Stimulated activated CD8-positive, alpha-beta memory T cell treated with anti-CD3 and anti-CD28 coated beads, Interleukin-4, amount 100 ng/mL, for 4 hours (primary cell): ENCODE measurements at places on chromosomes 4 and X.

DNA sequence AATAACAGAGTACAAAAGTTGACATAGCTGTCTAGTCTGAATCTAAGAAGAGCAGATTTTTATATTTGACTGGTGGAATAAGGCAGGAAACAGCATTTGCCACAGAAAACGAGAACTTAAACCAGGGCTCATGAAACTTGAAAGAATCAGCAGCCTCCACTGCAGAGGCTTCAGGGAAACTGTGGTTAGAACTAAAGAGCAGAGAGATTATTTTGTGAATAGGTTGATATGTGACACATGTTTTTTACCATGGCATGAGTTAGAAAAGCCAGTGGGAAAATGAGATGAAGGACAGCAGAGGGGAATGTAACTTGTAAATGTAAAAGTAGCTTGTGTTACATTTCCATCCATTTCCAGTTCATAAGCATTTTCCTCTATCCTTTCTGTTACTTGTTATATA is 63.7 kb upstream of the CAMK2D start:
- no peak for DNase-seq

DNA sequence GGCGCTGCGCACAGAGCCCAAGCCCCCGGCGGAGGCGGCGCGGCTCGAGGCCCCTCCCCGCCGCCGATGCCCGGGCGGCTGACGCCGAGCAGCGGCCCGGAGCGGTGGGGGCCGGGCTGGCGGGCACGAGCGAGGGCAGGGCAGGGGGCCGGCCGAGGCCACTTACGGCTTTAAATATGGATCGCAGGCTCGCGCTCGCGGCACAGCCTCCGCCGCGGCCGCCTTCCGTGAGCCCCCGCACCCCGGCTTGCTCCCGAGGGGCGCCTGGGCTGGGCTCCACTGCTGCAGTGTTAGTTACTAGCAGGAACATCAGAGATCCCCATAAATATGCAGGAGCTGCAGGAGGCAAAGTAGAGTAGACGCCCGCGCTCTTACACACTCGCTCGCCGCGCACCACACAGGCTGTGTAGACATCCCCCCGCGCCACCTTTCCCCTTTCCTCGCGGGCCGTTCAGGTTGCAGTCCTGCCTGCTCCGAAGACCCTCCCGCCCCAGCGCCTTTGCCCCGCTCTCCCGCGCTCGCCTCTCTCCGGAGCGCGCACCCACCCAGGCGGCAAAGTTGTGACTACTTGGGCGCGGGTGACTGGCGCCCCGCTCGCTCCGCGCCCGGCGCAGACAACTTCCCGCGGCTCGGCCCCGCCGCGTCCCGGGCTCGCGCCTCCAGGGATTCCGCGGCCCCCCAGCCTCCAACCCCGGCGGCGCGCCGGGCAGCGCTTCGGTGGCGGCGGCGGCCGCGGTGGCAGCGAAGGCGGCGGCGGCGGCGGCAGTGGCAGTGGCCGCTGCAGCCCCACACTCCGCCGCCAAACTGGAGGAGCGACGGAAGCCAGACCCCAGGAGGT is 152.0 kb upstream of the SLC4A4 start:
- DNase-seq, result no peak

- no peak for DNase-seq
Observed at GRCh38 chr4:149912000-149912399, 96.4 kb upstream of the IQCM start.

DNA sequence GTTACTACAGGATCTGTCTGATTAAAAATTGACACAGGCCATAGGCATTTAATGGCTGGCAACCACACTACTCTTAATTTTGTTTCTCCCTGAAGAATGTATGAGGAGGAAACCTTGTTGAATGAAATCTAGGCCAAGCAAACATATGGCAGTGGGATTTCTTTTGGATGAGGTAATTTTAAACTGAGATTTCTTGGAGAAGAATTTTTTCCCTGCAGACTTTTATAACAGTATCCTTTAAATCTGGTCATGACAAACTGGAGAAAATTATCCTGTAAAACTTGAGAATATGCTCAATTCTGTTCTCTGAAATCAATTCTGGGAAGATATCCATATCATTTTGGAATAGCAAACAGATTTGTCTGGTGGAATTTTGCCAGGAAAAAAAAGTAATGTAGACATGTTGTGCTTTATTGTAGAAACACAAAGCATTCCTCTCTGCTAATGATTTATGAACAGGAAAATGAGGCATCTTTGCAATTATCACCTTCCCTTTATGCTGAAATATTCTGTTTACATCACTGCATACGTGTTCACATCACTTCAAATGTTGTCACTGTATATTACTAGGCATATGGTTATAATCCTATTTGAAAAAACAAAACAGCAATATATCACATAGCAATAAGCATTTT is 108.3 kb upstream of the ARSJ start:
- DNase-seq, result no peak

DNA sequence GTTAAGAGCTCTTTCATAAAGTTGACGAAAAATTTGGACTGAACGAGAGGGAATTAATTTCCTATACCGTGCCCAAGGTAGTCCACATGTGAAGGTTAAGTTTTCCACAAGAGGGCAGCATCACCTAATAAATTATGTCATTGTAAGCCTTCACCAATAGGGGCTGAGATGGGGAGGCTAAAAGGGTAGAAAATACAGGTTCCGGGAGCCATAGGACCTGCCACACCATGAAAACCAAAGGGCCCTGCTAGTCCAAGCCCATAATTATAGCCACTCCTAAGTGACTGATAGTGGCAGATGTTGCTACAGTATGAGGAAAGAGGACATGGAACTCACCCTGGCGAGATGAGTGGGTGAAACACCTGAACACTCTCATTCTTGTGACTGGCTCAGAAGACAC is 122.2 kb downstream of the SHROOM4 start:
- DNase-seq, result no peak

- DNase-seq, result no peak
Observed at GRCh38 chr4:126937846-126938422, 694.8 kb upstream of the INTU start.

DNA sequence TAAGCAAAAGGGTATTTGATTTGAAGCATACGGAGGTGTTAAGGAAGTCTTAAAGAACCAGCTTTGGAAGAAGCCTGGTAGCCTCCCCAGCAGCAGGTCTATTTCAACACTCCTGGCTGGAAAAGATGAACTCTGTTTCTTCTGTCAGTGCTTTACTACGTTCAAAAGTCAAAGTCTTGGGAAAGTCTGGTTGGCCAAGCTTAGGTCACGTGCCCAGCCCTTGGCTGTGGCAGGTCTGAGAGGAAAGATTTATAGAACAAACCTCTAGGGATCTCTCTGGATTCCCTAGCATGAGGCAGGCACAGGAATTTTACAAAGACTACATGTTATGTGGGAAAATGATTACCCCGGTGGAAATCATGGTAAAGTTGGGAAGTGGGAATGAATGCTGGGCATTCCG is 8.6 kb upstream of the ARHGAP10 start:
- DNase-seq, result no peak
